ENCODE measurements at places on chromosomes 1 and 21. TPM values are rescaled to one million over a fixed set of nuclear protein-coding genes. Genes with fewer than 3 reads are reported as not detected.

DNA sequence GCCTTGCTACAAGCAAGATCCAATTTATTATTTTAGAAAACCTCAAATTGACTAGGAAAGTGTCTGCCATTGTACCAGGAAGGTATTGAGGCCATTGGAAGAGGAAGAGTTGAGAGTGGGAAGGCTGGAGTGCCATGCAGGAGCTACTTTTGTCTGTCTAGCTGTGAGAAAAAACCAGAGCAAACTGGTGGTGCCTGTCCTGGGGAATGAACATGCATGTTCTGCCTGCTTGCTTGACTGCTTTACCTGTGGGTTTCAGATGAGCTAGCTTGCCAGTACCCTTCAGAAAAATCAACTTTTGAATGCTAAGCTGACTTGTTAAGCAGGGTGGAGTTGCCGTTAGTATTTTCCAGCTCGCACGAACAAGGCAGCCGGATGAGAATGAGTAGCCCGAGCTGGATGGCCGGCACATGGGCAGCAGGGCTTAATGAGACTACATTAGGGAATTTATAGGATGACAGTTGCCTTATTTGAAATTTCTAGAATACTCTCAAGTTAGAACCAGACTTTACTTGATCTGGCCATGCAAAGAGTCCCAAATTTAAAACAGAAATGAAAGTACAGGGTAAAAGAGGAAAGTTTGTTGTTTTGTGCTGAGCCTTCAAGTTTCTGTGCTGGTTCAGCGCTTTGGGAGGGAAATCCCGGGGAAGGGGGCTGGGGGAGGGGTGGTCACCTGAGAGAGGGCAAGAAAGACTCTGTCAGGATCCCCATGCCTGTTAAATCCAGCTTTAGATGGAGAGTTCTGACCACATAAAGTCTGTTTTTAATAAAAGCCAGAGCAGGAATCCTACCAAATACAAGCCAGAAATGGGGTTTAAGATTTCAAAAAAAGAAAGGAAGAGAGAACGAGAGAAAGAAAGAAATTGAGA is 29.6 kb upstream of the C1orf105 start:
- DNase-seq: peak; percentile 36

DNA sequence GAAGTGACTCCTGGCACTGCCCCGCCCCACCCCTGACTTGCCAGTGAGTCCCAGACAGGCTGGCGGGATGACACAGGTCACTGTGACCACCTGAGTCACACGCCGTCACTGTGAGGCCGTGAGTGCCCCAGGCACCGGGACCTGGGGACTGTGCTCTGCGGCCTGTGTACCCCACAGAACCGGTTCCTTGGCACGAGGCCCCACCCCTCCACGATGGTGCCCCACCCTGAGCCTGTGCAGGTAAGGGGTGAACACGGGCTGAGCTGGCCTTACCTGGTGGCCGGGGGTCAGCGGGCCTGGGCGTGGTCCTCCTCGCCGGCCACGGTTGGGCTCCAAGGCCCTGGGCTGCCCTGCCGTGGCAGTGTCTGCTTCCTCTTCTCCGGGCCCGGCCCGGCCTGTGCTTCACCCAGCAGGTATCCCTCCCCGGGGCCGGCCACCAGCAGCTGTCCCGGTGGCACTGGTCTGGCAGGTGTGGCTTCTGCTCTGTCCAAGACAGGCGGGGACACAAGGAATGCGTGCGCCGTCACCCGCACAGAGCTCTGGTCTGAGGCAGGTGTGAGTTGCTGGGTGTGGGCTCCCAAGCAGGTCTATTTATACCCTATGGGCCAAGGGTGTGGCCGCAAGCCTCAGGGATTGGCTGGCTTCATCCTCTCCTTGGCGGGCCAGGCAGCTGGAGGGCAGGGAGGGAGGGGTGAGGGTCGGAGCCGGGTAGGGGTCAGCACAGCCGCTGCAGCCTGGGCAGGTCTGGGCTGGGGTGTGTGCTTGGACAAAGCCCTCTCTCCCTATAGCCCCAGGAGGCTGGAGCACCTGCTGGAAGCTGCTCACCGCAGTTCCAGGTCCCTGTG is at the start of gene RNF223:
TSS of gene RNF223 (minus strand) at position 564 of the 845 bp plus-strand sequence. CDS start 1,740 bp downstream, outside the sequence.
- DNase-seq: no peak

DNA sequence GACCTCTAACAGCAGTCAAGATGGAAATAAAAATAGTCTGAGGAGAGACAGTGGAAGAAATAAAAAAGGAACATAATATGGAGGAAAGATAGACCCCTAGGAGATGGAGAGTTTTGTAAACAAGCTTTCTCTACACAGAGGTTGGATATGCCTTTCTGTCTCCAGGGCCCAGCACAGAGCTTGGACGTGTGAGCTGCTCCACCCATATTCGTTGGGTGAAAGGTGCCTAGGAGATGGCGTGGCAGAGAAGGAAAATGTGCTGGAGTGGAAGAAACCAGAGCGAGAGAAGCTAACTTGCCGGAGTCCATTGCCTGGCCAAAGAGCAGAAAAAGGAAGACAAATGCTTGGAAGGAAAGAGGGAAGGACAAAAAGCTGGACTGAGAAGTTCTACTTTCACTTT is 78.3 kb upstream of the LMO4 start:
- no peak for DNase-seq

GRCh38 chr1:179969962-179970361 is 15.4 kb downstream of the CEP350 start:
- DNase-seq: no peak

DNA sequence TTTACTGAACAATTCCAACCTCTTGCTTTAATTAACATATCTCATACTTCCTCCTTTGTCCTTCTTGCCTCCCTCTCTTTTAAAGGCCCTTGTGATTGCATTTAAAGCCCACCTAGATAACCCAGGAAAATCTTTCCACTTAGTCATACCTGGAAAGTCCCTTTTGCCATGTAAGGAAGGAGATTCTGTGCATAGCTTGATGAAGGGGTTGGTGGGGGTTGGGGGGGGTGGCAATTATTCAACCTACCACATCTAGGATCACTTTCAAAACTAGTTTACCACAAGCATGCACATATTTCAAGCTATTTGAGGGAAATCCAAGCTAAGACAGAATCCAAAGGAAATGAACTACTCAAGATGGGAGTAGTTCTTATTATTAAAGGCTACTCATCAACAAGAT is 249.1 kb upstream of the PTBP2 start:
- no peak for DNase-seq

GRCh38 chr1:107972391-107973180 is 7.6 kb upstream of the VAV3 start:
- DNase-seq: no peak

DNA sequence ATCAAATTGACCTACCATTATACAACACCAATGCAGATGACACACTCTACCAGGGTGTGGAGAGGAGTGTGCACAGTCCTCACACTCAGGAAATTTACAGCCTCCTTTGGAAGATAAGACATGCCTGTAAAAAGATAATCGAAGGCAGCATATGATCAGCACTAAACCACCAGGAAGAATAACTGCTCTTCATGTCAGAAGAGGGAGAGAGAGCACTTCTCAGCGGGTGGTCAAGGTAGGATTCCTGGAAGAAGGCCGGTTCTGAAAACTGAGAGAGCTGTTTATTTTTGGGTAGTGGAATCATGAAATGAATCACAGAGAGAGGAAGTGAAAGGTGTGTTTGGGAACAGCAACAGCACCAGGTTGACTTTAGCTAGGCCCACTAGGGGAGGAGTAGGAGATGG is 14.0 kb upstream of the ZNF697 start:
- DNase-seq: no peak

GRCh38 chr1:19737104-19737825 is 62.5 kb downstream of the TMCO4 start:
- no peak for DNase-seq

- DNase-seq: no peak
These were observed 54.6 kb downstream of the SIM2 start for GRCh38 chr21:36753556-36753955.

DNA sequence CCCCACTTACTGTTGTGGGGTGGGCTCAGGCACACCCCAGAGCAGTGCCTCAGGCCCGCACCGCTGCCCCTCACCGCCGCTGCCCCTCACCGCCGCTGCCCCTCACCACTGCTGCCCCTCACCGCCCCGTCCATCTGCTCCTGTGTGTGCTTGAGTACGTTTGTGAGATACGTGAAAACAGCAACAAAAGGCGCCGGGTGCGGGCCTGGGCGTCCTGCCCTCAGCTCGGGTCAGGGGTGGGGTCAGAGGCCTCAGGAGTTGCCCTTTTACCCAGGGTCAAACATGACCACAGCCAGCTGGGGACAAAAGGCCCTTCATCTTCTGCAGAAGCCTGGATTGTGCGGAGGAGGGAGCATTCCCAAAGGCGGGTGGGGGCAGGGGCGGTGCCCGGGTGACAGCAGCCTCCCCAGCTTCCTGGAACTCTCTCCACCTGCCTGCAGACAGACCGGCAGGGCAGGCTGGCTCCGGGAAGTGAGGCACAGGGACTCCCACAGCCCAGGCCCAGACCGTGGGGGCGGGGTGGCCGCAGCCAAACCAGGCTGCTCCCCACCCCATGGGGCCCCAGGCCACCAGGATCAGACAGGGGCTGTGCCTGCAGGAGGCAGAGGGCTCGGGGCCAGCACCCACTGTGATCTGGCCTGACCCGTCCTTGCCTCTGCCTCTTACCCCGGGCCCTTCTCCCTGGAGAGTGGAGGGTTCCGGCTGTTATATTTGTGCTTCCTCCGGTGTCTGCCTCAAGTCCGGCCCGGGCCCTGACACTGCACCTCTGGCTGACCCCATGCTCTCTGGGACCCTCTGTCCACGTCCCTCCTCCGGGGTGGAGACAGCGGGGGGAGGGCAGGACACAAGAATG is 2.3 kb upstream of the VWA1 start:
- DNase-seq: no peak

- no peak for DNase-seq
These were observed 120.2 kb downstream of the ACTL8 start for GRCh38 chr1:17875171-17875881.

DNA sequence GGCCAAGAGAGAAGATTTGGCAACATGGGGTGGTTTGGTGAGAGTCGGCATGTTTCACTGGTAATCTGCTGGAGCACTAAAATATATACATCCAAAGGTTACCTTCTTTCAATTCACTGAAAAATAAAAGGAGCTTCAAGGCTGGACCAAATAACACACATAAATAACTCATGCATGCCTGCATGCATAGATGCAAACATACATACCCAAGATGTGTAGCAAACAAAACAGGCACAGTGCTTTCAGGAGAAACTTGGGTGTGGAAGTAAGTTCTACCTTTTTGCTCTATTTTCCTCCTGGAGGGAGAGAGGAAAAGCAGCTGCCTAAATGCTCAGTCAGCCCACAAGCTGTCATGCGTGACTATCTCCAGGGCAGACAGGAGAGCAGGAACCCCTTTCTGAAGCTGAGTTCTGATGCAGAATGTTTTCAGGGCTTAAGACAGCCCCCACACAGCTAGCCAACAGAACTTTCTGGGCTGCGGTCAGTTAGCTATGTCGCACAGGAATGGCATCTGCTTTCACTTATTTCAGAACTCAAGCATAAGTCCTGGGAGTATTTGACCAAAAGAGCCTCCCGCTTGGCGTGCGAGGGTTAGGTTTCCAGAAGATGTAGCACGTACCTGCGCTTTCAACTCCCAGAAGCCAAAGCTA is 166.2 kb downstream of the TOMM20 start:
- no peak for DNase-seq

- no peak for DNase-seq
These were observed 120.8 kb downstream of the GREM2 start for GRCh38 chr1:240491156-240491555.

- DNase-seq: no peak
These were observed 13.0 kb upstream of the PADI6 start for GRCh38 chr1:17359031-17359430.

DNA sequence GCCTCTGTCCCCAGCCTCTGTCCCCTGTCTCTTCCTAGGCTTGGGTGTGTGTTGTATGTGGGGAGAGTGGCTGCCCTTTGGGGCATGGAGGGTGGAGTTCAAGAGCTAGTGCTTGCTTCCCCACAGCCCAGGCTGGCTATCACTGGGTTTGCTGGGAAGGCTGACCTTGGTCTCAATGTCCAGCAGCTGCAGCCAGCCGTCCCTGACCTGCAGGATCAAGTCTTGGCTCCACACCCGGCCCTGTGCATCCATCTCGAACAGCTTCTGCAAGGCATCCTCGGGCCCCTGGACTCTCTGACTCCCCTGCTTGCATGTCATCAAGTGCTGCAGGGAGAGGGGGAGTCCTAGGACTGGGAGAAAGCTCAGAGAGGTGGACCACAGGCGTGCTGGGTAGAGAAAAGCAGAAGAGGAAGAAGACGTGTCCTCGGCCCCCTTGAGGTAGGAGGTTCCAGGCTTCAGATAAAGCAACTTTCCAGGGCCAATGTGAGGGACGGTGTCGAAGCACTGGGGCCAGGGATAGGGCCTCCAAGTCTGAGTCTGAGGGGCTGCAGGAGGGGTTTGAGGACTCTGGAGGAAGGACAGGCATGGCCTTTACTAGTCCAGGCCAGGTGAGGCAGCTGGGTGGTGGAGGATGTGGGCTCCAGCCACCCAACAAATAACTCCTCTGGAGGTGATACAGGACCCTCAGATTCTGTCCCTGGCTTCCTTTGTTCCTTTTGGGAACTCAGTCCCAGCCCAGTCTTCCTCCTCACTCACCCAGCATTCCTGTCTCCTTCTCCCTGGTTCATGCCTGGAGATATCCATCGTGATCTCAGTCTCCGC is 4.0 kb downstream of the EPS8L3 start:
- DNase-seq: no peak

- no peak for DNase-seq
These were observed 145.4 kb downstream of the SLC45A1 start for GRCh38 chr1:8463144-8463927.

- no peak for DNase-seq
These were observed 29.5 kb downstream of the HLX start for GRCh38 chr1:220908757-220909156.

- DNase-seq: no peak
These were observed 10.6 kb downstream of the METTL18 start for GRCh38 chr1:169784102-169784501.

GRCh38 chr1:186443638-186444037 is 17.3 kb downstream of the PDC start:
- no peak for DNase-seq

DNA sequence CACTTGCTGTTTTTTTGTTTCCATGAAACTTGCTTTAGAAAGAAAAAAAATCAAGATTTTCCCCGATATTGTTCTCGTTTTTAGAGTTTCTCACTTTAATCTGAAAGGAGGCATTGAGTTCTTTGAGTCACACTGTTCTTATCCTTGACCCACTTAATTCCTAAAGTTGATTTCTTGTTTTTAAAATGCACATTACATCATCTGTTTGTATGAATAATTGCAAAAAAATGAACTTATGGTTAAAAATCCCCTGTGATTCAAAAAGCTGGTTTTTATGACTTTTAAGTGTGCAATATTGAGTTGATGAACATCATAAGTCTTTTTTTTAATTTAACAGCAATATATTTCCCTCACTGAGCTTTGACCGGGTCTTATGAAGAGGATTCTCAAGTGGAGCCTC is 131.6 kb downstream of the SNX7 start:
- DNase-seq: no peak

The CELA2A gene
- total RNA-seq: not detected

The KIRREL1 gene
- total RNA-seq: not detected

The IRF6 gene
- total RNA-seq: 0.42 TPM

The TSPAN2 gene
- total RNA-seq: 0.91 TPM

The WNT4 gene
- total RNA-seq: 7.9 TPM

The RAB13 gene
- total RNA-seq: 49.1 TPM

The C1orf198 gene
- total RNA-seq: 3.5 TPM

The CA14 gene
- not detected for total RNA-seq

The LAMC2 gene
- total RNA-seq: not detected

The SPRR2G gene
- total RNA-seq: not detected

The CD2 gene
- total RNA-seq: 0.35 TPM

The GALNT2 gene
- 108 TPM for total RNA-seq

The KRTAP10-4 gene
- not detected for total RNA-seq

The OR2AK2 gene
- not detected for total RNA-seq

The DENND2D gene
- 58.6 TPM for total RNA-seq

The SHE gene
- 0.04 TPM for total RNA-seq

The DCST1 gene
- not detected for total RNA-seq

The TGFBR3 gene
- 0.60 TPM for total RNA-seq

The IL24 gene
- not detected for total RNA-seq

Data from activated B cell treated with CpG ODN at 0.5 μM for 24 hours (primary cell).